ENCODE measurements at places on chromosomes 3 and 15.
A peak's percentile ranks its signal among the peaks of the same experiment; 100 is the strongest.

DNA sequence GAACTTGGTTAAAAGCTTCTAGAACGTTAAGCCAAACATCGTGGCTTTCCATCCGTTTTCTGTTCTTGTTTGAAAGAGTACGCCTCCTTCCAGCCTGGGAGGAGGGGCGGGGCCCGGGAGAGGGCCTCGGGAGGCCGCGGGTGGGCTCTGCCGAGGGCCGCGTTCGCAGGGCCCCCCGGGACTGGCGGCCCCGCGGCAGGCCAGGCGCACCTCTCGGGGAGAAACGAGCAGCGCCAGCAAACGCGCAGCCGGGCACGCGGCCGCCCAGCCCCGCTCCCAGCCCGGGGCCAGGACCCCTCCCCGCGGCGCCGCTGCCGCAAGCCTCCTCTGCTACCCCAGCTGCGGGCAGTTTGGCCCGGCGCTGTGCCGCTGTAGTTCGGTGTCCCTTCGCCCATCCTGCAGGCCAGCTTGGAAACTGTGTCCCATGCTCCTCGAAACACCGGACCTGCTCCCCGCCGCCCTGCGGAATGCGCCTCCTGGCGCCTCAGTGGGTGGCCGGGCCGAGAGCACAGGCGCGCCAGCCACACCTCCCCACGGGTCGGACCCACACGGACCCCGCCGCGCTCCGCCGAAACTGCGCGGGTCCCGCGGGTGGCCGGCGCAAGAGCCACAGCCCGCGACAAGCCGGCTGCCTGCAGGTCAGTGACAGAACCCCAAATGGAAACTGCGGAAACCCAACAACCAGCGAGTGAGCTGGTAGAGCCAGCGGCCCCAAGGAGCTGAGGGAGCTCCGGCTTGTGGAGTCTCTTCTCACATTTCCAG lies 2.3 kb downstream of the OCA2 start:
- no peak for DNase-seq

GRCh38 chr15:46496491-46497115 lies 861.8 kb downstream of the SQOR start:
- DNase-seq, result no peak

GRCh38 chr3:172133838-172134237 lies 94.5 kb downstream of the FNDC3B start:
- no peak for DNase-seq

- no peak for DNase-seq
Measured at GRCh38 chr3:26713091-26713490, 90.5 kb downstream of the LRRC3B start.

- DNase-seq, result no peak
Measured at GRCh38 chr15:69359722-69360121, 54.4 kb upstream of the KIF23 start.

GRCh38 chr15:98610991-98611390 lies 37.3 kb upstream of the IGF1R start:
- DNase-seq, result no peak

DNA sequence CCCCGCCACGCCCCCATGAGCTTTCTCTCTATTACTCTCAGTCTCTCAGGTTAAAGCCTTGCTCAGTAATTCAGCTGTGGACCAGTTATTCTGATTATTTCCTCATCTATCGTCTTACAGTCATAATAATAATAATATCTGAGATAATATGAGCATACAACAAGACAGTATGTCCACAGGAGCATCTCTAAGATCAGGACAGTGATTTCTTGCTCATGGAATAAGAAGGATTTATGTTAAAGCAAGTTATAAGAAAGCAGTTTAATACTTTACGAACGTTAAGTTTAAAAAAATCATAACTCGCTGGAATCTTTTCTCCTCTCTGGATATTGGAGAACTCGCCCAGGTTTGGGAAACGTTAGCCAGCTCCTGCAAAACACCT lies 643 bp upstream of the LMCD1 start:
- DNase-seq, result no peak

GRCh38 chr3:11507719-11508118 lies 136.0 kb downstream of the VGLL4 start:
- no peak for DNase-seq

- DNase-seq, result no peak
Measured at GRCh38 chr3:111542611-111543300, 759 bp downstream of the CD96 start.

DNA sequence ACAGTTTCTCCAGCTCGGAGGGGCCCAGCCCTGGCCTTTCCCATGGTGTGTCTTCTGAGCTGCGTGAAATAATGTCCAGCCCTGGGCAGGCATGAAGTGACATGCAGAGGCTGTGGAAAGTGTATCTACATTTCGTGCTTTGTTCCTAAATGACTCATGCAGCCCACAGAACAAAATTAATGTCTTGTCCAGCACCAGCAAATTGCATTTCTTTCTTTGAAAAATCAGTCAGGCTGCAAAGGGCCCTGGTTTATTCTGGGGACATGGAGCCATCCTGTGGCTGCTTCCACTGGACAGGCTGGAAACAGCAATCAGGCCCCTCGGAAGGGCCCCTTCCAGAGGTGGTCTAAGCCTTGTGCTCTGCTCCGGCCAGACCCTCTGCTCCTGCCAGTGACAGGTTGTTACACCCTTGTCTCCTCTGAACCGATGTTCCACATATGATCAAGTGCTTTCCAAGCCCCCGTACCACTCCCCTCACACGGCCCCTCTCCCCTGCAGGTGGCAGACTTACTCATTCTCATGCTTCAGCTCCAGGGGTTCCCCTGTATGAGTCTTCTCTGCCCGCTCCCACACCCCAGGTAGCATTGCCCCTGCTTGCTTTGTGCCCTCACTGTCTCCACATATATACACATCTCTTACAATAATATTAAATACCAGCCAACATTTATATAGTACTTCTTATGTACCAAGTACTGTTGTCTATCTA lies 33.7 kb downstream of the CRYGS start:
- no peak for DNase-seq

DNA sequence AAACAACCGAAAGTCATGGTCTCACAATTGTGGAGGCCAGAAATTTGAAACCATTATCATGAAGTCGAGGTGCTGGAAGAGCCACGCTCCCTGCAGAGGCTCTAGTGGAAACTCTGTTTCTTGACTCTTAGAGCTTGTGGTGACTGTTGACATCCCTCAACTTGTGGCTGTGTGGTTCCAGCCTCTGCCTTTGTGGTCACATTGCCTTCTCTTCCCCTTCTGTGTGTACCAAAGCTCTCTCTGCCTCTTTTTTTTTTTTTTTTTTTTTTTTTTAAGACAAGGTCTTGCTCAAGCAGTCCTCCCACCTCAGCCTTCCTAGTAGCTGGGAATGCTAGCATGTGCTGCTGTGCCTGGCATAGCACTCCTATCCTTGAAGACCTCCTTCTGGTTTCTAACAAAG lies 48.7 kb upstream of the CRTC3 start:
- DNase-seq, result no peak

DNA sequence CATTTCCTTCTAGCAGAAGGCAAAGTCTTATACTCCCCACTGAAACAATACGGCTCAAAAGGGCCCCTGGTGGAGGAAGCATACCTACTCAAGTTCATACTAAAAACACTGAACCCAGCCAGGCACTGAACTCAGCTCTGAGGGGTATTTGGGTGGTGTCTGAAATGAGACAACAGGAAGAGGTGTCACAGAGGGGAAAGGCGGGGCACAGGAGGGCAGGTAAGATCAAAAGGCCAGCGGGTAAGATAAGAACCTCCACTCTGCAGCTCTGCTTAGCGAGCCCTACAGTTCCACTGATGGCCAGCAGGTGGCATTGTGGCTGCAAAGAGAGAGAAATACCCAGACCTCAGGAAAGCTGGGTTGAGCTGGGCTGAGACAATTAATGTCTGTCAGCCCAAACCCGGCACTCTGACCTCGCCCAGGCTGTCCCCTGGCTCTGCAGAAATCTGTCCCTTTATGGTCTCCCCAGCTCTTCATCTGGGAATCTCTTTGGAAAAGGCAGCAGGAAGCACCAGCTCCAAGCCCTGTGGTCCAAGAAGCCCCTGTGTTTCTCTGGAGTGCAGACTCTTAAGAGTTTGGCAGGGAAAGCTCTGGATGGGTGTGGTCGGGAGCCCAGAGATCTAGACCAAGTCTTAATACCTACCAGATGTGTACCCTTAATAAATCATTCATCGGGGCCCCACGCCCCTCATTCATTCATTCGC lies 8.4 kb downstream of the MFGE8 start:
- peak; percentile 89 for DNase-seq

DNA sequence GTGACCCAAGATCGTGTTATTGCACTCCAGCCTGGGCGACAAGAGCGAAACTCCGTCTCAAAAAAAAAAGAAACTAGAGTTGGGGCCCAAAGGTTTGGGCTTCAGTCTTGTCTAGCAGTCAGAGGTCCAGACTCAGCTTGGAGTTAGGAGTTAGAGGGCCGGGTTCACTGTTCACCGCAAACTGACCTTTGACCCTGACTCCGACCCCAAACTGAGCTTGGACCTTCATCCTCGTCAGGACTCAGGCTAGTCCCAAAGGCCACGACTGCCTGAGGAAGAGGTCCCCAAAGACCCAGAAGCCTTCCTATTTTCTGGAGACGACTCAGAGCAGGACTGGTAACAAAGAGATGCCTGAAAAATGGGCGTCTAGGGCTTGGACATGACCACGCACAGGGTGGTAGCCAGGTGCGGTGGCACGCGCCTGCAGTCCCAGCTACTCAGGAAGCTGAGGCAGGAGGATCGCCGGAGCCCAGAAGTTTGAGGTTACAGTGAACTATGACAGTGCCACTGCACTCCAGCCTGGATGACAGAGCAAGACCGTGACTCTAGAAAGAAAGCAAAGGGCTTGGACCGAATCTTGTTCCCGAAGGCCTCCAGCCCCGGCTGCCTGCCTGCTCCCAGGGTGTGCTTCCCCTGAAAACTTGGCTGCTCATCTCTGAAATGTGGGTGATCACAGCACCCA lies 22.8 kb upstream of the RPL29 start:
- no peak for DNase-seq

DNA sequence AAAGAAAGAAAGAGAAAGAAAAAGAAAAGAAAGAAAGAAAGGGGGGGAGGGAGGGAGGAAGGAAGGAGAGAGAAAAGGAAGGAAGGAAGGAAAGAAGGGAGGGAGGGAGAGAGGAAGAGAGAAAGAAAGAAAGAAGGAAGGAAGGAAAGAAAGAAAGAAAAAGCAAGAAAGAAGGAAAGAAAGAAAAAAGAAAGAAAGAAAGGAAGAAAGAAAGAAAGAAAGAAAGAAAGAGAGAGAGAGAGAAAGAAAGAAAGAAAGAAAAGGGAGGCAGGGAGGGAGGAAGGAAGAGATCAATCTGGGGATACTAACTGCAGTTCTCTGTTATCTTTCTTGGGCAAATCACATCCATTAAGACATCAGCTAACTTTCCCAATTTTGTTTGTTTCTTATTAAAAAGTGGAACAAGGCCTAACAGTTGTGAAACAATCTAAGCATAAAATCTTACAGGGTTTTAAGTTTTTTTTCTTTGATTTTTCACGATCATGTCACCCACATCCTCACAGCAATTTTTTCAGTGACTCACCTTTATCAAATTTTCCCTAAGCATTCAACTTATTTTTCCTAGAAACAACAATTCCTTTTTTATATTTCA lies 36.8 kb downstream of the TBC1D2B start:
- no peak for DNase-seq

- no peak for DNase-seq
Measured at GRCh38 chr15:91237445-91237844, 137.4 kb downstream of the SV2B start.

DNA sequence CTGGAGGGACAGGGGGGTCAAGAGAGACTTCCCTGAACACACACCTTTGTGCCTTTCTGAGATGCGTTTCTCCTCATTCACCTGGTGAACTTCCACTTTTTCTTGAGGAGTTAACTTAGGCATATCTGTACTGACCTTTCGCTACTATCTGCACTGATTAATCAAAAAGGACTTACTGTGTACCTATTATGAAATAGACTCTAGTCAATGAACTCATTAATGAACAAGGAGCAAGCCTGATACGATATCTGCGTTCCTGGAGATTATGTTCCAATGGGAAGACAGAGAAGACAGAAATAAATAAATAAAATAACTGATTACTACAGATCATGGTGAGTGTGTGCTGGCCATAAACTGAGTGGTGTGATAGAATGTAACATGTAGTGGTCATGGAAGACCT lies 157.2 kb upstream of the TBL1XR1 start:
- DNase-seq, result no peak

GRCh38 chr15:64596701-64597476 lies 136.5 kb downstream of the ZNF609 start:
- peak; percentile 66 for DNase-seq

- no peak for DNase-seq
Measured at GRCh38 chr15:70491201-70491621, 272.1 kb downstream of the UACA start.

- no peak for DNase-seq
Measured at GRCh38 chr3:59254433-59254832, 204.6 kb upstream of the CFAP20DC start.

DNA sequence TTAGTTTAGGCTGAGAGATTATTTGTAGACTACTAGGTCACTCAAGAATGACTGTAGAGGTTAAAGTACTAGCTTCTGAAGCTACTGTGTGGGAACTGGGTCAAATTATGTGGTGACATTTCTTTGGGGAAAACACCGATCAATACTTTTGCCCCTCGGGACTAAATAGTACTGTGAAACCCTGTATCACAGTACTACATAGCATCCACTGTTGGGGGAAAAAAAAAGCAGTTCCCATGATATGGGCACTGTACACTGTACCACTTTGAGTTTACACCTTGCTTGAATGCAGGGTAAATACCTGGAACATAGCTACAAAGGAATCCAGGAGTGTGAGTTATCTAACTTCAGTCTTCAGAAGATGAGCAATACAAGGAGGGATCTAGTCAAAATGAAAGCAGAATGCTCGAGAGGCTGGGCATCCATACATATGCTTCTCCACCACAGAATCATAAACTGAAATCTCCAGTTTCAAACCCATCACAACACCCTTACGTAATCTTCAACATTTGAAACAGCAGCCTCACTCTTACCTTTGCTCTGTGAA lies 311.4 kb downstream of the UNC13C start:
- DNase-seq, result no peak

GRCh38 chr3:148962513-148962912 lies 28.8 kb upstream of the GYG1 start:
- DNase-seq, result no peak

- DNase-seq, result no peak
Measured at GRCh38 chr3:48678566-48679380, 6.9 kb downstream of the NCKIPSD start.

DNA sequence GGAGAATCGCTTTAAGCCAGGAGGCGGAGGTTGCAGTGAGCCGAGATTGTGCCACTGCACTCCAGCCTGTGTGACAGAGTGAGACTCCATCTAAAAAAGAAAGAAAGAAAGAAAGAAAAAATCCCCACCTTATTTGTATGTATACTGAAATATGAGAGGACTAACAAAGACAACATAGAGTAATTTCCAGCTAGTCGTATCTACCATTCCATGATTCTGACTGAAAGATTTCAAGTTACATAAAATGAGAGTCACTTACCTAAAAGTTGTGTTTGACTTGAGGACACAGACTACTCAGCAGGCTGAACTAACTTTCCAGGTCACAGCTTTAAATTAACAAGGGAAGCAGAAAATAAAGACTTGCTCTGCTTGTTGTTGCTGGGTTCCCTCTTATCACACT lies 18.8 kb upstream of the PRKCI start:
- DNase-seq, result no peak

DNA sequence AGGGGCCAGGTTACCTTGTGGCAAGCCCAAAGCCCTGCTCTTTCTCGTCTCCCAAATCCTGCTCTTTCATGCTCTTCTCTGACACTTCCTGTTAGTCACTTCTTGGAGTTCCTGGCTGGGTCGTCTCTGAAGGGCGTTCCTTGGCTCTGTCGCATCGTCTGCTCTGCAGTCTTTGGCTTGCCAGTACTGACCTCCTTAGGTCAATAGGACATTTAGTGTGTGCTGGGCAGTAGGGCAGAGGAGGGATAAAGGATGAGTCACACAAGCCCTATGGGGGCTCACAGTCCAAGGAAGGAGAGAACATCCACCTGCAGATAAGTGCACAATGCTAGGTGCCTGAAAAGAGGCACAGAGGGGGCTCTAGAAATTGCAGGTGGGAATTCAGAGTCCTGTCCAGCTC lies 87.5 kb downstream of the FAM43A start:
- DNase-seq, result no peak
